ENCODE measurements at places on chromosomes 12 and 14.

DNA sequence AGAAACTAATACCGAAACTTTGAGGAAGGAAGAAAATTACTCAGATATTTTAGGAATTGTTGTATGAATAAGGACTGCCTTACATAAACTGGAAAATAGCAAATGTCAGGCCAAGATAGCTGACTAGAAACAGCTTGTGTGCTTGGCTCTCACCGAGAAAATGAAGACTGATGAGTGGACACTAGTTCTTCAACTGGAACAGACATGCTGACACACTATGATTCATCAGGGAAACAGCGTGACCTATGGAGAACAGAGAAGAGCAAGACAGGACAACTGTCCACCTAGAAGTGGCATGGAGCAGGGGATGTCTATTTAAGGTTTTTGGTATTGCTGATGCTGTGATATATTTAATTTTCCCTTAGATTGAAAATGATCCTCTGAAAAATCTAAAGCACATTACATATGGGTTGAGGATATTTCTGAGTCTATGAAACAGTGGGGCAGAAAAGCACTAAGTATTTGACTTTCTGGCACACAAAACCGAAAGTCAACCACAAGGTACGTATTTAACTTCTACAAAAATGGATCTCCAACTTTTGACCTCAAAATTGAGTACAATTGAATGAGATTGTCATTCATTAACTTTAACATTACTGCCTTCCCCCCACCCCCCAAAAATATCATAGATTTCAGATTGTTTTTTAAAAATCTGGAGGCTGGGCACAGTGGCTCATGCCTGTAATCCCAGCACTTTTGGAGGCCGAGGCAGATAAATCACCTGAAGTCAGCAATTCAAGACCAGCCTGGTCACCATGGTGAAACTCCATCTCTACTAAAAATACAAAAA is 863.2 kb downstream of the LRFN5 start:
- no peaks in the 10 kb centered on the region for H3K36me3 ChIP-seq
- H3K27me3 ChIP-seq, result no peaks in the 10 kb centered on the region
- no peak overlapping the region for H3K27ac ChIP-seq
- DNase-seq, result peak; percentile 45
- H3K4me1 ChIP-seq, result no peaks in the 10 kb centered on the region
- no peak overlapping the region for H3K4me3 ChIP-seq

DNA sequence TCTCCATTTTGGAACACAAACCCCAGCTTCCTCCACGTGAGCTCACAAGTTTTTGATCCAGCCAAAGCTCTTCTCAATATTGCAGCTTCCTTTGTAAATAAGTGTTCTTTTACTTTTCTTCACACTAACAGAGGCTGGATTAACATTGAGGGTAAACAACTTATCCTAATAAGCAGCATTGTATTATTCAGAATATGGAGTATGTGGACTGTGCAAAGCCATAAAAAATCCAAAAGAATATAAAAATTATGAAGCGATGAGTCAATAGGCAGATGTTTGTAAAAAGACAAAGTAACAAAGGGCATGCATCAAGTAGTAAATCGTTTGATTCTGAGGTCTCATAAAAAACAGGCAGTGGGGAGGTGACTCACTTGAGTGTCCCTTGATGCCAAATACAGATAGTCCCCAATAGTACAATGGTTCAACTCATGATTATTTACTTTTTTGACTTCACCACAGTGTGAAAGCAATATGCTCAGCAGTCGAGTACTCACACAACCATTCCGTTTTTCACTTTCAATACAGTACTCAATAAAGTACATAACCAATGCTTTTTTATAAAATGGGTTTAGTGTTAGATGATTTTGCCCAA is 23.1 kb upstream of the KCNK10 start:
- no peaks in the 10 kb centered on the region for H3K27me3 ChIP-seq
- H3K4me1 ChIP-seq, result peaks cover 35% of the 10 kb centered on the region
- peak overlapping the region; percentile 50 for H3K4me3 ChIP-seq

GRCh38 chr14:37422319-37422718 is 172.7 kb downstream of the FOXA1 start:
- no peak overlapping the region for H3K27ac ChIP-seq
- H3K27me3 ChIP-seq, result no peaks in the 10 kb centered on the region
- H3K4me1 ChIP-seq, result peaks cover 8% of the 10 kb centered on the region

DNA sequence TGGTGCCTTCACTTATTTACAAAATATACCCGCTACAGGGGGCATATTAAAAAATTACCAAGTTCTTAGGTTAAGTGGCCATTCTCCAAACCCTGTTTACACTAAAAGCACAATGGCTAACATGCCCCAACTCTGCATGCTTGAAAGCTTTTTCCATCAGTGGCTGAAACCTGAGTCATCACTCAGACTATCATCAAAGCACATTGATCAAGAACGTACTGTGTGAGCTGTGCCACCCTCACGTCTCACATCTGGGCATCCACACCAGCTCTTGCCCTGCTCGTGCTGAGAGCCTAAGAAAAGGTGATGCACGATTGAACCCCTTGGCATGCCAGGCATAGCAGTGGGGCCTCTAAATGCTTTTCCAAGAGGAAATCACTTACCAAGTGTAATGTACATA is 13.2 kb downstream of the AQP6 start:
- peaks cover 39% of the 10 kb centered on the region for H3K36me3 ChIP-seq
- no peak overlapping the region for H3K4me3 ChIP-seq
- DNase-seq, result no peak
- no peaks in the 10 kb centered on the region for H3K27me3 ChIP-seq

DNA sequence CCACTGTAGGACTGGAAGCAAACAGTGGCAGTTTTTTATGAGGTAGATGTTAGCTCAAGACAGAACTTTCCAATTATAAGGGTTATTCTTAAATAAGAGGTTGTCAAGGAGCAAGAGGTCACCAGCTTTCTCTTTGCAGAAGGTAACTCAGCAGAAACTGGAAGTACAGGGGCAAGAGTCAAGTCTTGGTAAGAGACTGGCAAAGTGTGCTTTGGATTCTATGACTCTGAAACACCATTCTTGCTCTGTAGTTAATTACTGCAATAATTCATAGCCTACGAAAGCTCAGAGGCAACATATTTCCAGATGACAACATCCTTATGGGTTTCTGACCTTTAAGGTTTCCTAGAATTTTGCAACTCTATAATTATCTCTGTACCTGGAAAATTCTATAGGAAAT is 51.3 kb downstream of the RMST start:
- no peak overlapping the region for H3K4me3 ChIP-seq
- H3K27me3 ChIP-seq, result no peaks in the 10 kb centered on the region
- no peak for DNase-seq

DNA sequence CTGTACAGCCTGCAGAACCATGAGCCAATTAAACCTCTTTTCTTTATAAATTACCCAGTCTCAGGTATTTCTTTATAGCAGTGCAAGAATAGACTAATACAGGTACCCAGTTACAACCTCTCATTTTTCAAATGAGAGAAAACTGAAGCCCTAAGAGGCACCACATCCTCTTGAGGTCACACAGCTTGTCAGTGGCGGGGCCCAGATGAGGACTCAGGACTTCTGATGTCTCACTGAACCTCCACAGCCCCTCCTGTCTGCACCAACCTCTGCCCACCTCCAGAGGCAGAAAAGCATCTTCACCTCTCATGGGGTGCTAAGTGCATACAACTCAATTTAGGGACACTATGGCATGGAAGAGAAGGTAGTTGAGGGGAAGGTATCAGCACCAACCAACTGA is 120.7 kb downstream of the CRACR2A start:
- no peaks in the 10 kb centered on the region for H3K27me3 ChIP-seq
- no peak for DNase-seq
- H3K27ac ChIP-seq, result no peak overlapping the region
- H3K4me1 ChIP-seq, result no peaks in the 10 kb centered on the region
- no peak overlapping the region for H3K4me3 ChIP-seq

- H3K4me1 ChIP-seq, result no peaks in the 10 kb centered on the region
- DNase-seq, result no peak
- H3K36me3 ChIP-seq, result no peaks in the 10 kb centered on the region
- H3K27ac ChIP-seq, result no peak overlapping the region
- no peak overlapping the region for H3K4me3 ChIP-seq
Observed at GRCh38 chr14:78286210-78286609, 116.0 kb downstream of the NRXN3 start.

GRCh38 chr14:100076133-100076532 is 10.9 kb downstream of the EVL start:
- peaks cover 15% of the 10 kb centered on the region for H3K4me1 ChIP-seq
- no peak overlapping the region for H3K4me3 ChIP-seq
- DNase-seq, result peak; percentile 34
- H3K36me3 ChIP-seq, result no peaks in the 10 kb centered on the region
- no peak overlapping the region for H3K27ac ChIP-seq

DNA sequence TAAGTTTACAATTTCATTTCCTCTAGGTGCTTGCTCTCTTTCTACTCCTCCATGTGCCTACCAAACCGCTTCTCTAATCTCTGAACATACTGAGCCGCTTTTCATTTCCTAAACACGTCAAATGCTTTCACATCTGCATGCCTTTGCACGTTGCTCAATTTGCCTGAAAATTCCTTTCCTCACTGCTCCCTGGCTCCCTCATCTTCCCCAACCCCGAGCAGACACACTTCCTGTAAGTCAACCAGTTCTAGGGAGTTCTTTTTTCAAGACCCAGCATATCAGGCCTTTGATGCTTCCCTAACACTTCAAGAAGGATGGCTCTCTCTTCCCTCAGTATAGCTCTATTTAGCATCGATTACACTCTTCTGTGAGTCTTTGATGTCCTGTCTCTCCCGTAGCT is 50.3 kb downstream of the LMO3 start:
- H3K27me3 ChIP-seq, result no peaks in the 10 kb centered on the region
- DNase-seq, result no peak
- H3K27ac ChIP-seq, result no peak overlapping the region
- H3K36me3 ChIP-seq, result no peaks in the 10 kb centered on the region
- no peaks in the 10 kb centered on the region for H3K4me1 ChIP-seq

DNA sequence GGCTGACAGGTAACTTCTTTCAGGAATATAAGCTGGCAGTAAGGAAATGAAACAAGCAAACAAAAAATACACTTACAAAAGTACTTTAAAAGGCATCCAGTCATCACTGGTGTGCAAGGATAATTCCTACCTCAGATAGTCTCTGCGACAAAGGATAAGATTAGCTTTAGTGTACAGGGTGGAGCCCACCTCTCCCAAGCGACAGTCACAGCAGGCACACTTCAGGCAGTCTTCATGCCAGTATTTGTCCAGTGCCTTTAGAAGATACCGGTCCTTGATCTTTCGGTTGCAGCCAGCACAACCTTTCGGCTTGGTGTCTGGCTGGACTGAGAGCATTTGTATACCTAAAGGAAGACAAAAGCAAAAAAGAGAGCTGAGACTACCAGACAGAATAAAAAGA is 5.4 kb downstream of the LMO3 start:
- H3K27ac ChIP-seq, result no peak overlapping the region
- no peak for DNase-seq
- no peaks in the 10 kb centered on the region for H3K36me3 ChIP-seq
- H3K27me3 ChIP-seq, result no peaks in the 10 kb centered on the region
- no peak overlapping the region for H3K4me3 ChIP-seq
- no peaks in the 10 kb centered on the region for H3K4me1 ChIP-seq

DNA sequence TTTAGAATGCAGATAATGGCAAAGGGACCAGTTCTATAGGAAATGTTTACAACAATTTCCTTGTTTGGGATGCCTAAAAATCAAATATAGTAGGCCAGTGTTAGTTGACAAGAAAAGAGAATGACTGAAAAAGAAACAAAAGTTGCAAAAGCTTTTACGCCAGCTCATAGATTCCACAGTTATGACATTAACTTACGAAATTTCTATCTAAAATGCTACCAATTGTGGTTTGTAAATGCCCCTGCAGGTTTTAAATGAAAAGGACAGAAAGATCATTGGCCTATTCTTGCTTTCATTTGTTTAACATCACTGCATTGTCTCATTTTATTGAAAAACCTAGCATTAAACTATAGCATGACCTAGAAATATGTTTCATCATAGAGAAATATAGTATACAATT is 345.8 kb downstream of the CCDC91 start:
- peaks cover 18% of the 10 kb centered on the region for H3K4me1 ChIP-seq
- DNase-seq, result peak; percentile 44
- H3K27ac ChIP-seq, result no peak overlapping the region
- no peak overlapping the region for H3K4me3 ChIP-seq
- H3K27me3 ChIP-seq, result no peaks in the 10 kb centered on the region
- H3K36me3 ChIP-seq, result no peaks in the 10 kb centered on the region

GRCh38 chr12:40144023-40144422 is 38.1 kb upstream of the SLC2A13 start:
- no peaks in the 10 kb centered on the region for H3K4me1 ChIP-seq
- H3K27ac ChIP-seq, result no peak overlapping the region
- no peak overlapping the region for H3K4me3 ChIP-seq
- H3K36me3 ChIP-seq, result no peaks in the 10 kb centered on the region

GRCh38 chr12:42020226-42020625 is 124.4 kb downstream of the GXYLT1 start:
- no peak overlapping the region for H3K27ac ChIP-seq
- H3K4me3 ChIP-seq, result no peak overlapping the region
- DNase-seq, result no peak

GRCh38 chr12:79552192-79552591 is 138.6 kb downstream of the PAWR start:
- no peak for DNase-seq
- H3K4me1 ChIP-seq, result peaks cover 33% of the 10 kb centered on the region
- no peak overlapping the region for H3K27ac ChIP-seq
- peaks cover 14% of the 10 kb centered on the region for H3K36me3 ChIP-seq

- DNase-seq, result no peak
- no peak overlapping the region for H3K27ac ChIP-seq
- H3K4me1 ChIP-seq, result peaks cover 18% of the 10 kb centered on the region
- H3K4me3 ChIP-seq, result no peak overlapping the region
- no peaks in the 10 kb centered on the region for H3K36me3 ChIP-seq
- H3K27me3 ChIP-seq, result no peaks in the 10 kb centered on the region
Observed at GRCh38 chr12:88251798-88252197, 109.7 kb downstream of the TMTC3 start.

DNA sequence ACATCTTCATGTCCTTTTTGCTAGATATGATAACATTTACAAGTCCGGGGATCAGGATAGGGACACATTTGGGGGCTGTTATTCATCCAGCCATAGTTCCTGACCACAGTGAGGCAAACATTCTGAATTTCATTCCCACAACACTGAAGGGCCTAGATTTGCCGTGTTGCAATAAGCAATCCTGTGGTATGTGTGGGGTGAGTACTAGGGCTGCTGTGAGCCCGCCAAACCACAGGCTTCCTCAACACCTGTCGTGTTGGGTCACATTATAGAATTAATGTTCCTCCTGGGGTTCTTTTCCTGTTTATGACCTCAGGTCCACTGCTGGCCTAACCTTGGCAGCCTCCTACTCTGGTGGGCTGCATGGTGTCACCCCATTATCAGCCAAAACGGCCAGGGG is 119.2 kb downstream of the TBC1D30 start:
- H3K36me3 ChIP-seq, result no peaks in the 10 kb centered on the region
- DNase-seq, result peak; percentile 37

DNA sequence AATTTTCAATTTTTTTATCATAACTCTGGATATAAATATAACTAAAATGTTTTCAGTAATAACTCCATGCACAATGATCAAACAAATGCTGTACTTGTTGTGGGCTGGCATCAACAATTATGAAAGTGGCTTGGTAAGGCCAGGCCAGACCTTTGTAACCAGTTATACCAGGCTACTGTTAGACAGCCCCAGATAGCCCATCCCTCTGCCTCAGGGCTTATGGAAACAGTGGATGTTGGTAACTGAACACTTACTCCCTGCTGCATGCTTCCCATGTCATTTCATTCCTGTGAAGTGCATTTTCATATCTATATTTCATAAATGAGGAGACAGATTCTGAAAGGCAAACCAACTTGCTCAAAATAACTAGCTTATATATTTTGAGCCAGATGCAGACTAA is 195.0 kb downstream of the SYT1 start:
- DNase-seq, result peak; percentile 35
- peaks cover 38% of the 10 kb centered on the region for H3K4me1 ChIP-seq
- H3K27ac ChIP-seq, result no peak overlapping the region
- no peaks in the 10 kb centered on the region for H3K27me3 ChIP-seq
